ENCODE measurements at places on chromosomes 11 and 22. TPM values are rescaled to one million over a fixed set of nuclear protein-coding genes. Genes with fewer than 3 reads are reported as not detected.

PLAAT5 gene
- total RNA-seq = 0.74 TPM

DNA sequence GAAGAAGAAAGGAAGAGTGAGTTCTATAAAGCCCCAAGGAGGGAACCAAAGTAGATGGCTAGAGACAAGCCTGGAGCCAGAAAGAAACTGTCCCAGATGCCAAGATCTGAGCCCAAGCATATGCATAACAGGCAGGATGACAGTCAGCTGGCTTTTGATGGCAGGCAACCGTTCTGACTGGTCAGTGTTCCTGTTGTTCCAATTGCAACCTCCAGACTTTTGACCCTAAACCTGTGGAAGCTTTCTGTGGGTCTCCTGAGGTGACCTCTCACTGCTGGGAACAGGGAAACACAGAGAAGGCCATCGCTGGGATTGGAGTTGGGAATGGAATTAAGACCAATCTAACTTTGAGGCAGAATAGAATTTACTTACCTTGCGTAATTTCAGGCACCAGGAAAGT lies 21.6 kb upstream of the NNMT start:
- peaks cover 4% of the 10 kb centered on the region for H3K4me1 ChIP-seq
- no peak for DNase-seq
- no peaks in the 10 kb centered on the region for H3K27me3 ChIP-seq
- no peak overlapping the region for H3K4me3 ChIP-seq
- H3K27ac ChIP-seq = no peak overlapping the region

GRCh38 chr11:1129143-1129610 lies 28.6 kb upstream of the MUC5AC start:
- DNase-seq = no peak
- no peaks in the 10 kb centered on the region for H3K36me3 ChIP-seq
- H3K4me1 ChIP-seq = no peaks in the 10 kb centered on the region
- H3K27ac ChIP-seq = no peak overlapping the region
- no peak overlapping the region for H3K4me3 ChIP-seq

GRCh38 chr22:20587206-20587958 lies 80.0 kb downstream of the MED15 start:
- no peak for DNase-seq
- H3K36me3 ChIP-seq = peaks cover 51% of the 10 kb centered on the region
- H3K4me1 ChIP-seq = peaks cover 46% of the 10 kb centered on the region
- H3K27me3 ChIP-seq = no peaks in the 10 kb centered on the region
- H3K27ac ChIP-seq = no peak overlapping the region
- no peak overlapping the region for H3K4me3 ChIP-seq

DNA sequence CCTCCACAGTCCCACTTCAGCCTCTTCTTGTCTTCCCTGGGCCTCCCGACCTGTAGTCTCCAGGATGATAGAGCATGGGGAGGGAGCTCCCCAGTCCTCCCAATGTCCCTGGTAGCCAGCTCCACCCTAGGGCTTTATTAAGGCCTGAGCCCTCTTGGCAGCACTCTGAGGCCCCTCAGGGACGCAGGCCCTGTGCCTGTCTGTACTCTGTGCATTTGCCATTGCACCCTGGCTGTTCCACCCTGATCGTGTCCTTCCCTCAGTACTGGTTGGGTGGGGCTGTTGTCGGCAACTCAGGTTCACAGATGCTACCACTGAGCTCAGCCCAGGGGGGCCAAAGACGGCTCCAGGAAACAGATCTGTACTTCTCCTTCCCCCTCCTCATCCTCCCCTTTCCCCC lies 7.2 kb downstream of the SSTR3 start:
- H3K27me3 ChIP-seq = no peaks in the 10 kb centered on the region
- no peaks in the 10 kb centered on the region for H3K4me1 ChIP-seq
- H3K27ac ChIP-seq = no peak overlapping the region
- DNase-seq = no peak
- no peak overlapping the region for H3K4me3 ChIP-seq

GRCh38 chr11:68002938-68003845 lies 705 bp downstream of the UNC93B1 start:
- peak overlapping the region; percentile 71 for H3K4me3 ChIP-seq
- H3K27ac ChIP-seq = peak overlapping the region; percentile 78
- H3K36me3 ChIP-seq = no peaks in the 10 kb centered on the region
- no peak for DNase-seq
- H3K27me3 ChIP-seq = no peaks in the 10 kb centered on the region

DDI1 gene
- total RNA-seq = not detected

DNA sequence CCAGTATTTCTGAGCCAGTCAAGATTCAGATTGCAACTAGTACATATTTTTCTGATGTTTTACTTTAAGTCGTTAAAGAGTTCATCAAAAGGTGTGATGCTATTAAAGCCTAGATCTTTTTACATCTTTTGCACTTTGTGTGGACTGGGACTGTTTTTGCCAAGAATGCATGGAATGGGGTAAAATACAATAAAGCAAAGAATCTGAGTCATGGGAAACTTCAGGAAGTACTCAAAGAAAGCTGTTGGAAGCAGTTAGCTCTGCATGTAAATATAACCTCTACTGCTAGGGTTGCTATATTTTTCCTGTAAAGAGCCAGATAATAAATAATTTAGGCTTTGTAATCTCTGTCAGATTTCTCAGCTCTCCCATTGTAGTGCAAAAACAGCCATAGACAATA lies 20.9 kb downstream of the ATXN10 start:
- no peak overlapping the region for H3K4me3 ChIP-seq
- DNase-seq = no peak
- peaks cover 23% of the 10 kb centered on the region for H3K4me1 ChIP-seq
- peaks cover 42% of the 10 kb centered on the region for H3K36me3 ChIP-seq
- H3K27me3 ChIP-seq = no peaks in the 10 kb centered on the region

GPR83 gene
- total RNA-seq = not detected

GRCh38 chr22:49765951-49766350 lies 61.7 kb downstream of the BRD1 start:
- H3K36me3 ChIP-seq = no peaks in the 10 kb centered on the region
- no peak for DNase-seq
- no peak overlapping the region for H3K27ac ChIP-seq
- no peaks in the 10 kb centered on the region for H3K27me3 ChIP-seq
- no peak overlapping the region for H3K4me3 ChIP-seq
- no peaks in the 10 kb centered on the region for H3K4me1 ChIP-seq

PGR gene
- 34.4 TPM for total RNA-seq

DNA sequence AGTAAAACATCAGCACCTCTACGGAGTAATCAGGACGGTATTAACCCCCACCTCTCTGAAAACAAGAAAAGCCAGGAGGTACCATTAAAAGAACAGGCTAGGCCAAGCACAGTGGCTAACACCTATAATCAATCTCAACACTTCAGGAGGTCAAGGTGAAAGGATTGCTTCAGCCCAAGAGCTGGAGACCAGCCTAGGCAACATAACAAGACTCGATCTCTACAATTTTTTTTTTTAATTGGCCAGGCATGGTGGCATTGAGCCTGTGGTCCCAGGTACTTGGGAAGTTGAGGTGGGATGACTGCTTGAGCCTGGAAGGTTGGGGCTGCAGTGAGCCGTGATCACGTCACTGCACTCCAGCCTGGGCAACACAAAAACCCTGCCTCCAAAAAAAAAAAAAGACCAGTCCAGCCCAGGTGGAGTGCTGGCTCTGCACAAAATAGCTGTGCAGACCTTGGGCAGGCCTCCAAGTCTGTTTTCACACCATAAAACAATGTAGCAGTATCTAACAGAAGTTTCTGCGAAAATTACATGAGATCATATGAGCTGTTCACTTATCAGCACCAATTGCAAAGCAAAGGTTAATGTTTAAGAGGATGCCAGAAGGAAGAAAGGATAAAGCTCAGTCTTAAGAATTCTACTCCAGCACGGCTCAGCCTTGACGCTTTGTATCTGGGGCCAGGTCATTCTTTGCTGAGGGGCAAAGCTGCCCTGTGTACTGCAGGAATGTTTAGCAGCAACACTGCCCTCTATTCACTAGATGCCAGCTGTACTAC lies 14.8 kb downstream of the CHKA start:
- H3K27ac ChIP-seq = no peak overlapping the region
- H3K4me1 ChIP-seq = no peaks in the 10 kb centered on the region
- no peak for DNase-seq

SLCO2B1 gene
- 55.5 TPM for total RNA-seq

LRRC56 gene
- total RNA-seq = 0.49 TPM

DNA sequence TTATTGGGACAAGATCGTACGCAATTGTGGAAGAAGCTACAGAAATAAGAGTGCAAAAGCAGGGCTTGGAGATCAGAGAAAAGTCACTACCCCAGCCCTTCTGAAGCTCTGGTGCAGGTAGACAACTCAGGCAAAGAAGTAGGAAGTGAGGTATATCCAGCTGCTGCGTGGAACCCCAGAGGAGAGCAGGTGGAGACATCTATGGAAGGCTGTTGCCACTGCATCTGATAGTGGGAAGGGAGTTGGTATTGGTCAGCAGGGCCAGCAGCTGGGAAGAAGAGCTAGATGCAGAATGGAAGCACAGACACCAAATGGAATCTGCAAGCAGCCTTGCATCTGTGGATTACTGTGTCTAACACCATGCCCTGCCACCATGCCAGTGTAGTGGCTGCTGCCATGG lies 165.1 kb downstream of the WNT11 start:
- no peaks in the 10 kb centered on the region for H3K36me3 ChIP-seq
- no peaks in the 10 kb centered on the region for H3K27me3 ChIP-seq

OR5A1 gene
- not detected for total RNA-seq

- H3K4me3 ChIP-seq = no peak overlapping the region
- DNase-seq = no peak
- no peaks in the 10 kb centered on the region for H3K36me3 ChIP-seq
- no peak overlapping the region for H3K27ac ChIP-seq
- no peaks in the 10 kb centered on the region for H3K4me1 ChIP-seq
Observed at GRCh38 chr11:87454241-87454640, 416.5 kb downstream of the TMEM135 start.

GRCh38 chr22:50293441-50294318 lies 13.8 kb downstream of the PLXNB2 start:
- H3K4me1 ChIP-seq = peaks cover 71% of the 10 kb centered on the region
- H3K27ac ChIP-seq = peak overlapping the region; percentile 81
- H3K27me3 ChIP-seq = no peaks in the 10 kb centered on the region
- H3K36me3 ChIP-seq = peaks cover 18% of the 10 kb centered on the region
- no peak for DNase-seq
- peak overlapping the region; percentile 43 for H3K4me3 ChIP-seq

- no peaks in the 10 kb centered on the region for H3K27me3 ChIP-seq
- no peak overlapping the region for H3K27ac ChIP-seq
- H3K36me3 ChIP-seq = peaks cover 39% of the 10 kb centered on the region
- DNase-seq = no peak
- no peak overlapping the region for H3K4me3 ChIP-seq
- H3K4me1 ChIP-seq = peaks cover 26% of the 10 kb centered on the region
Observed at GRCh38 chr22:43167001-43167589, 15.7 kb downstream of the TSPO start.

GRCh38 chr11:62418136-62418535 lies 697 bp upstream of the SCGB1A1 start:
- peak overlapping the region; percentile 86 for H3K27ac ChIP-seq
- no peak for DNase-seq
- H3K36me3 ChIP-seq = no peaks in the 10 kb centered on the region
- peaks cover 30% of the 10 kb centered on the region for H3K4me1 ChIP-seq
- H3K4me3 ChIP-seq = no peak overlapping the region

DNA sequence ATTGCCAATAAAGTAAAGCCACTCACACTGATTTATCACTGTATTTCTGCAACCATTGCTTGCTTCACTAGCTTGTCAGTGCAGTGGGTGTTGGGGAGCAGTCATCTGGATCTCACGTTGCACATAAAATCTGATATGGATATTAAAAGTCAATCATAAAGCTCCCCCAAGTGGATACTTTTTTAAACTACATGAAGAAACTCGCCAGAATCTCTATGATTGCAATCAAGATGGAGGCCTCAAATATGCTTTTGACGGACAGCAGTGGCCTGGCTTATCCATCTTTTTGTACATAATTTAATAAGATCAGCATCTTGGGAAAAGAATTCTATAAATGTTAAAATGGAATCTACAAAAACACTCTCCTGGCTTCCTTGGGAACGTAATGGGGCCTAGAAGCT lies 137.7 kb downstream of the WT1 start:
- H3K27me3 ChIP-seq = no peaks in the 10 kb centered on the region
- no peaks in the 10 kb centered on the region for H3K36me3 ChIP-seq
- no peaks in the 10 kb centered on the region for H3K4me1 ChIP-seq
- H3K4me3 ChIP-seq = no peak overlapping the region

DNA sequence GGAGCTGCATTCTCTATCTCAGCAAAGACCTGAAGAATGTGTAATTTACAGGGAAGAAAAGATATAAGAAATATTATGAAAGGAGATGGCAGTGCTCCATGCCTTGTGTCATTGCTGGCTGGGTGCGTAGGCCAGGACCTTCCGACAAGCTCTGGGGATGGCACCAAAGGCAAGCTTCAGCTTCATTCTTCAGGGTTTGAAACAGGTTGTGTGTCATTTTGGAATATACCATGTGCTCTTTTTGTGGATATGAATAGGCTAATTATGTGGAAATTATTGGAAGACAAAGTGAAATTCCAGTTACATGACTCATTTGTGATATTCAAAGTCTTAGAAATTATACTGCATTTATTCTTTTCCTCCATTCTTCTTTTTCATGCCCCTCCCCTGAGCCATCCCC lies 5.7 kb upstream of the KIRREL3 start:
- H3K27me3 ChIP-seq = peaks cover 12% of the 10 kb centered on the region
- no peak for DNase-seq
- H3K4me1 ChIP-seq = peaks cover 9% of the 10 kb centered on the region
- H3K27ac ChIP-seq = no peak overlapping the region
- no peak overlapping the region for H3K4me3 ChIP-seq

- H3K36me3 ChIP-seq = no peaks in the 10 kb centered on the region
- no peak overlapping the region for H3K27ac ChIP-seq
- H3K4me1 ChIP-seq = peaks cover 23% of the 10 kb centered on the region
- no peak overlapping the region for H3K4me3 ChIP-seq
Observed at GRCh38 chr11:69153661-69154060, 2.1 kb upstream of the SMIM38 start.

DNA sequence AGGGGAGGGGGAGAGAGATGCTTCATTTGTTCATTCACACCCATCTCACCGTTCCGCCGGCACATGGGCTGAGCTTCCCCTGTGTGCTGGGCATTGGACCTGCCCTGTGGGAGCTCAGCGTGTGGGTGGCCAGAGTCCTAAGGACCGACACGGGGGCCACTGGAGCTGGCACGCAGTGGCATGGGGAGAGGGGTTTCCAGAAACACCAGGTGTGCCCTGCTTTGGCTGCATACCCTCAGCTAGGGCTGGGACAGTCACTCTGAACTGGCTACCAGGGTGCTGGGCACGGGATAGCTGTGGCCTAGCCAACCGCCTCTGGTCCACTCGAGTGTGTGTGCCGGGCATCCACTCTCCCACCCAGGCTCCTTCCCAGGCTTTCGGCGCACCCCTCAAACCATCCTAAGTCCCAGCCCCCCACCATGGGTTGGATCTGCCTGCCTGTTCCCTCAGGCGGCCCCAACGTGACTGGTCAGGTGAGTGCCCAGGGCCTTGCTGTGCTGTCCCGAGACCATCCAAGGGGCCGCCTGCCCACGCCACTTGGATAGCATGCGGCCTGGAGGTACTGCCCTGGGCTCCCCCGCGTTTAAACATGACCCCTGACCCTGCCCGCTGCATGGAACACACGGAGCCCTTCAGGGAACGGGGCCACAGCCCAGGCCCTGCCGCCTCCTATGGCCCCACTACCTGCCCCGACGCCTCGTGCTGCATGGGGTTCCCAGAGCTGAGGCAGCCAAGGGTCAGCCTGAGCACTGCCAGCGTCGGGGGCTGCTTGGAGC lies 51.6 kb upstream of the LINC01488 start:
- no peaks in the 10 kb centered on the region for H3K27me3 ChIP-seq
- no peaks in the 10 kb centered on the region for H3K36me3 ChIP-seq
- no peak for DNase-seq
- H3K27ac ChIP-seq = no peak overlapping the region
- H3K4me1 ChIP-seq = no peaks in the 10 kb centered on the region

RTN4RL2 gene
- total RNA-seq = 2.0 TPM

CABP4 gene
- total RNA-seq = 0.98 TPM

Data from vagina (tissue), 2 donors.